A549 (cell line): ENCODE measurements at places on chromosomes 3 and 15. TPM values are rescaled to one million over a fixed set of nuclear protein-coding genes. Genes with fewer than 3 reads are reported as not detected.

LMLN gene
- 2.2 to 2.4 TPM (median 2.2 TPM) in 3 replicates for polyA plus RNA-seq

FAM240A gene
- polyA plus RNA-seq: not detected in 3 replicates

LEKR1 gene
- 0.89 to 1.3 TPM (median 1.2 TPM) in 3 replicates for polyA plus RNA-seq

SCAMP5 gene
- polyA plus RNA-seq: 13.7 to 16.2 TPM (median 15.0 TPM) in 3 replicates

C3orf20 gene
- polyA plus RNA-seq: 0.03 to 0.08 TPM in 2 of 3 replicates, not detected in the other

CPNE9 gene
- 0.05 to 0.07 TPM in 2 of 3 replicates, not detected in the other for polyA plus RNA-seq

PDCD7 gene
- polyA plus RNA-seq: 16.8 to 19.0 TPM (median 17.5 TPM) in 3 replicates

FBXW12 gene
- not detected in 3 replicates for polyA plus RNA-seq

KLHL18 gene
- 13.6 to 16.2 TPM (median 14.3 TPM) in 3 replicates for polyA plus RNA-seq

RARRES1 gene
- polyA plus RNA-seq: 8.5 to 16.6 TPM (median 10.9 TPM) in 3 replicates

IGDCC3 gene
- 0.04 to 0.12 TPM (median 0.11 TPM) in 3 replicates for polyA plus RNA-seq

PATL2 gene
- 0.12 to 0.13 TPM in 2 of 3 replicates, not detected in the other for polyA plus RNA-seq

MYEF2 gene
- 43.5 to 50.0 TPM (median 45.6 TPM) in 3 replicates for polyA plus RNA-seq

ANKRD34C gene
- polyA plus RNA-seq: not detected in 3 replicates

GOLGA6D gene
- polyA plus RNA-seq: 0.04 to 0.05 TPM in 2 of 3 replicates, not detected in the other

CYB561D2 gene
- polyA plus RNA-seq: 17.2 to 17.9 TPM (median 17.7 TPM) in 3 replicates

ACKR4 gene
- 0.04 TPM in 1 of 3 replicates, not detected in the others for polyA plus RNA-seq

CLDN16 gene
- polyA plus RNA-seq: 0.16 to 0.29 TPM (median 0.21 TPM) in 3 replicates

NUSAP1 gene
- 105 to 118 TPM (median 110 TPM) in 3 replicates for polyA plus RNA-seq

SCG5 gene
- 0.72 to 1.7 TPM (median 1.4 TPM) in 3 replicates for polyA plus RNA-seq

SERINC4 gene
- polyA plus RNA-seq: 0.04 to 0.12 TPM (median 0.04 TPM) in 3 replicates

KLHL40 gene
- polyA plus RNA-seq: not detected in 3 replicates

ADAMTS7 gene
- 2.7 to 3.2 TPM (median 2.9 TPM) in 3 replicates for polyA plus RNA-seq

CFAP92 gene
- not detected in 3 replicates for polyA plus RNA-seq

TM4SF18 gene
- polyA plus RNA-seq: 49.7 to 57.7 TPM (median 51.3 TPM) in 3 replicates

GRK7 gene
- 0.03 TPM in 1 of 3 replicates, not detected in the others for polyA plus RNA-seq

NDN gene
- polyA plus RNA-seq: 0.07 to 0.12 TPM (median 0.08 TPM) in 3 replicates

PLS1 gene
- 18.0 to 18.5 TPM (median 18.3 TPM) in 3 replicates for polyA plus RNA-seq

LDHAL6B gene
- polyA plus RNA-seq: not detected in 3 replicates

GOLGA8Q gene
- 0.12 to 0.36 TPM (median 0.25 TPM) in 3 replicates for polyA plus RNA-seq

SERPINI1 gene
- polyA plus RNA-seq: 4.7 to 6.5 TPM (median 4.9 TPM) in 3 replicates

GCSAM gene
- not detected in 3 replicates for polyA plus RNA-seq

LMAN1L gene
- polyA plus RNA-seq: not detected in 3 replicates

HIGD2B gene
- polyA plus RNA-seq: not detected in 3 replicates

SOX2 gene
- 1.9 to 2.2 TPM (median 2.1 TPM) in 3 replicates for polyA plus RNA-seq

NKIRAS1 gene
- polyA plus RNA-seq: 13.8 to 15.5 TPM (median 14.8 TPM) in 3 replicates

FANCD2 gene
- polyA plus RNA-seq: 25.1 to 27.9 TPM (median 26.9 TPM) in 3 replicates

FAM98B gene
- 16.5 to 17.6 TPM (median 16.7 TPM) in 3 replicates for polyA plus RNA-seq

CYP1A2 gene
- not detected in 3 replicates for polyA plus RNA-seq
